ENCODE measurements at places on chromosomes 7 and 10. TPM values are rescaled to one million over a fixed set of nuclear protein-coding genes. Genes with fewer than 3 reads are reported as not detected.

Gene BMPER
- polyA plus RNA-seq, result 0.22 TPM

Gene NEUROD6
- not detected for polyA plus RNA-seq

Gene ICA1
- 15.9 TPM for polyA plus RNA-seq

Gene GPR26
- not detected for polyA plus RNA-seq

Gene CADPS2
- polyA plus RNA-seq, result 2.4 TPM

Gene MCM10
- 0.24 TPM for polyA plus RNA-seq

Gene SHH
- polyA plus RNA-seq, result not detected

Gene LHFPL3
- polyA plus RNA-seq, result 0.19 TPM

Gene PRF1
- 11.3 TPM for polyA plus RNA-seq

Gene ADIRF
- 73.5 TPM for polyA plus RNA-seq

- DNase-seq, result no peak
Measured at GRCh38 chr10:22894714-22895113, 33.1 kb upstream of the ARMC3 start.

DNA sequence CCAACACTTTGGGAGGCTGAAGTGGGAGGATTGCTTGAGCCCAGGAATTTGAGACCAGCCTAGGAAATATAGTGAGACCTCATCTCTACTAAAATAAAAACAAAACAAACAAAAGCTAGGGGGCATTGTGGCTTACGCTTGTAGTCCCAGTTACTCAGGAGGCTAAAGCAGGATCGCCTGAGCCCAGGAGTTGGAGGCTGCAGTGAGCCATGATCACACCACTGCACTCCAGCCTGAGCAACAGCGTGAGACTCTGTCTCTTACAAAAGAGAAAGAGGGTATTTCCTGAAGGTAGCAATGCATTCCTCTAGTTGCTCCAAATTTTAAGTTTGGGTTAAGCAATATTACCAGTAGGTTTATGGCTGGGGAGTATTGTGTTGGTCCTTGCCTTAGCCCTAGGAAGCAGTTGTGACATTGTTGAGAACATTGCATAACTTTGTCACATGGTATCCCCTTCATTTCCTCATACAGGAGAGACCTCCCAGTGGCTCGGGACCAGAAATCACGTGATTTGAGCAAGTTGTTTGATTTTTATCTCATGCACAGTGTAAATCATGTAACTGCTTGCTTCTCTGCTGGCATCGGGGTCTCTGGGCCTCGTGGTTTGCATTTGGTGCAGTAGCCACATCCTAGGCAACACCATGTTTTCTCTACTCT lies 23.3 kb upstream of the SMARCD3 start:
- DNase-seq, result no peak

GRCh38 chr10:71501402-71501801 lies 104.7 kb downstream of the CDH23 start:
- DNase-seq, result peak; percentile 43

- DNase-seq, result no peak
Measured at GRCh38 chr7:26937939-26938623, 73.7 kb upstream of the SKAP2 start.

DNA sequence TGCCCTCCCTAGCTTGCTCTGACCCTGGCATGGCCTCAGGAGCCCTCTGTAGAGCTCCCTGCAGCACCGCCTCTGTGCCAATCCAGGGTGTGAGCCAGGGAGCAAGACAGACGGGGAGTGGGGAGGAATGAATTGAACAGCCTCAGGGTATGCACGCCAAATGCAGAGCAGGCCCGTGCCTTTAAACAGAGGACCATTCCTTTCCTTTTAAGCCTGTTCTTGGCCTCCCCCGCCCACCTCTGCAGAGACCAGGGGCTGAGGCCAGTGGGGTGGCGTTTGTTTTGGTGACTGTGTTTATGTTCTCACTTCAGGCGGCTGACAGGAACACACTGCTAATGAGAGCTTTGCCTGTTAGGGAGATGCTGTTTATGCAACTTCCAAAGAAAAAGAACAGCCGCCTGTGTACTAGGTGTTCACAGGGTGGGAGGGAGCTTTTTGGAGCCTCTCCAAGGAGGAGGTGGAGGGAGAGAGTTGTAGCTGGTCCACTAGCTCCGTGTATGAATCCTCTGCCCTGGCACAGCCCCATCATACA lies 528.1 kb upstream of the DPP6 start:
- DNase-seq, result no peak

- DNase-seq, result no peak
Measured at GRCh38 chr7:151838072-151838471, 38.8 kb downstream of the PRKAG2 start.

GRCh38 chr7:28070297-28071055 lies 110.1 kb downstream of the JAZF1 start:
- no peak for DNase-seq

DNA sequence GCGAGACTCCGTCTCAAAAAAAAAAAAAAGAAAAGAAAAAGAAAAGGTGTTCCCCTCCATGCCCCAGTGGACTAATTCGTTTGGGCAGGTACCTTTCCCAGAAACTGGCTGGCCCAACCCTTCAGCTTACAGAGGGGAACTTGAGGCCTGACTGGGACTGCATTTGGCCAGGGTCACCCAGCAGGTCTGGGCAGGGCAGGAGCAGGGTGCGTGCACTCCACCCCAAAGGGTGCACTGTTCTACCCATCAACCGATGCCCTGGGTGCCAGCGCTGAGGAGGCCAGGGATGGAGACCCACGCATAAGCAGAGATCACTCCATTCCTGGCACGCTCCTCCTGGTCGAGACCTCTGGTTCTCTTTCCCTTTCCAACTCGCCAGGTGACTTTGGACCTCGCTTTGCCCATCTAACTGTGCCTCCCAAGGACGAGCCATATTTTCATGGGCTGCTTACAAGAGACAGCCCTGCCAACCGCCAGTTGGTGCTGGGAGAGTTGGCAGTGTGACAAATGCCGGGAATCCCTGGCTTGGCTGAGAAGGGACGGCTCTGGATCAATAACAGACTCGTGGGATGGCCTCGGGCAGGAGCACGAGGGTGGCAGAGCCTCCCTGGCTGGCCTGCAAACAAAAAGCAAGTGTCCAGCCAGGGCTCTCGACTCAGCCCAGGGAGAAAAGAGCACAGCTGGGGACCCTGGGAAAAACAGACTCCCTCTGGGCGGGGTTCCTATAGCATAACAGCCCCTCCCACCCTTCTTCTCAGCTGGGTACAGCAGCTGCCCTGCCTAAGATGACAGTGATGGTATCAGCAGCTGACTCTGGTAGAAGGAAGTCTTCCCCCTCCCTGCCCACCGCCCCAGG lies 7.9 kb downstream of the HSPB1 start:
- no peak for DNase-seq

- DNase-seq, result no peak
Measured at GRCh38 chr10:120336911-120337540, 120.0 kb upstream of the PLPP4 start.
